ENCODE measurements at places on chromosomes 11 and 22. TPM values are rescaled to one million over a fixed set of nuclear protein-coding genes. Genes with fewer than 3 reads are reported as not detected.

GRCh38 chr22:36177160-36177559, 16.6 kb upstream of the APOL3 start:
- no peak for DNase-seq

Gene GTF2H1
- 55.7 TPM for total RNA-seq

- no peak for DNase-seq
Measured at GRCh38 chr11:115916608-115917007, 412.4 kb upstream of the CADM1 start.

Gene OR52E6
- not detected for total RNA-seq

Gene OR10A4
- total RNA-seq: not detected

Gene LINC01488
- not detected for total RNA-seq

- no peak for DNase-seq
Measured at GRCh38 chr11:75966537-75967287, 151.7 kb downstream of the UVRAG start.

- no peak for DNase-seq
Measured at GRCh38 chr11:8873741-8874405, 37.1 kb upstream of the AKIP1 start.

- DNase-seq: no peak
Measured at GRCh38 chr11:13448876-13449275, 14.1 kb downstream of the BTBD10 start.

GRCh38 chr11:57254631-57255030, 17.6 kb upstream of the APLNR start:
- DNase-seq: no peak

Gene FOLR2
- not detected for total RNA-seq

- DNase-seq: no peak
Measured at GRCh38 chr11:128645968-128646367, 47.9 kb upstream of the FLI1 start.

Gene RASL10A
- total RNA-seq: 0.64 TPM

GRCh38 chr22:32334660-32335365, 22.9 kb upstream of the RFPL3 start:
- no peak for DNase-seq

- DNase-seq: no peak
Measured at GRCh38 chr11:119635776-119636175, 93.2 kb downstream of the NECTIN1 start.

Data from activated CD4-positive, alpha-beta T cell treated with anti-CD3 and anti-CD28 coated beads, Interleukin-2, amount 10 ng/mL, durations not matched to agents 24 days and 14 days (primary cell).